ENCODE measurements at places on chromosomes 16 and 17. TPM values are rescaled to one million over a fixed set of nuclear protein-coding genes. Genes with fewer than 3 reads are reported as not detected.

DNA sequence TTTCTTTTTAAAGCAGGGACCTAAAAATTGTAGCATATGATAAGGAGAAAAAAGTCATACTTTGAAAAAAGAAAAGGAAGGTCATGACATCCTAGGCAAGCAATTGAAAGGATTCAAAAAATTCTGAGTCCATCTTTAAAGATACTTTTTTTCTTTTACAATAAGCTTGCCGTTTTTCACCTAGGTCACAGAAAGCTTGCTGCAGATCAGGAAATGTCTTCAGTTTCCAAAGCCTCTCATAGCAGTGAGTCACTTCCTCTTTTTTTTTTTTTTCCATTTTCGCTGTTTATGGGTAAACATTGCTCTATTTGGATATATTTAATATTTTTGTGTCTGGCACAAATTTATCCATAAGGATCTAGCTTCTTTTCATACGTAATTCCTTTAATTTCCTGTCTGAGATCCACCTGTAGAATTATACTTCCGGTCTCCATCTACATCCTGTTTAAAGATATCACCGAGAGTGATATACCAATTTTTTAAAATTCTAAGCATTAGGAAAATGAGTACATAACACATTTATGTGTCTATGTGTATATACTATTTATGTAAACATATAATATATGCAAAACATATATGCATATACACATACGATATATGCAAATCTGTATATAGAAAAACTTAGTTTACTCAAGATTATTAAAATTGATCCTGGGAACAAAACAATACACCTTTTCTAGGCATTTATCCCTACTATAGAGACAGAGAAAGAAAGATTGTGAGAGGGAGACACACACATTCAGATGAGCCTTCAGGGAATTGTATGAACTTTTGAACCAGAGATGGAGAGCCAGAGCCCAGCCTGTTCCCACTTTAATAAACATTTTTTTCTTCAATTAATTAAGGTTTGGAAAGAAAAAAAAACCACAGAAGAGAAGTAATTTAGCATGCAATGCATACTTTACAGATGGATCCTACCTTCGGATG lies 134.4 kb downstream of the SKAP1 start:
- DNase-seq: no peak

- no peak for DNase-seq
These were observed 2.9 kb downstream of the SRL start for GRCh38 chr16:4239020-4239419.

DNA sequence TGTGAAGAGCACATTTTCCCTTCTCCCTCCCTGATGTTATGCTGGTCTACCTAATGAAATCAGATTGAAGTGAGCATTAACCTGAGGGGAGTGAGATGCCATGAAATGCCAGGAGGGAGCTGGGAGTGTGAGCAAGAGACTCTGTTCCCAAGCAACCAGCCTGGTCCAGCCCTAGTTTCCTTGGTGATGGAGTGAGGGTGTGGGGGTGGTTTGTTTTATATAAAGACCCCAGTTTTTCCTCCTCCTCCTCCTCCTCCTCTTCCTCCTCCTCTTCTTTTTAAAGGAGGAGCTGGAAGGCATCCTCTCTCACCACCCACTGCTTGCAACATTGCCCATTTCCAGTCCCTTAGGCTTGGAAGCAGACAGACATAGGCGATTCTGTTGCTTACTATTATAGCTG lies 97.1 kb downstream of the DNAH3 start:
- DNase-seq: no peak

DNA sequence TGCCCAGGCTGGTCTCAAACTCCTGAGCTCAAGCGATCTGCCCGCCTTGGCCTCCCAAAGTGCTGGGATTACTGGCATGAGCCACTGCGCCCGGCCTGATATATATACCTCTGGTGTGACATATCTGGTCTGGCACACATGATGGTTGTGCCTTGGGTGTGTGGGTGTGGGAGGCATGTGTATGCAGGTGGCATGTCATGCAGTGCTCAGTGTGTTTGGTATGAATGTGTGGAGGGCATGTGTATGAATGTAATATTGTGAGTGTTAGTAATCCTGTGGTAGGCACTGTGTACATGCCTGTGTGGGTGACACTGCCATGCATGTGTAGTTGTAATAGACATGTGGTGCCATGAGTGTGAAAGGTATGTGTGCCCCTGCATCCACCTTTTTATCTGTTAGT lies 179.3 kb upstream of the GOT2 start:
- no peak for DNase-seq

The RGS11 gene
- total RNA-seq: 2.2 TPM

DNA sequence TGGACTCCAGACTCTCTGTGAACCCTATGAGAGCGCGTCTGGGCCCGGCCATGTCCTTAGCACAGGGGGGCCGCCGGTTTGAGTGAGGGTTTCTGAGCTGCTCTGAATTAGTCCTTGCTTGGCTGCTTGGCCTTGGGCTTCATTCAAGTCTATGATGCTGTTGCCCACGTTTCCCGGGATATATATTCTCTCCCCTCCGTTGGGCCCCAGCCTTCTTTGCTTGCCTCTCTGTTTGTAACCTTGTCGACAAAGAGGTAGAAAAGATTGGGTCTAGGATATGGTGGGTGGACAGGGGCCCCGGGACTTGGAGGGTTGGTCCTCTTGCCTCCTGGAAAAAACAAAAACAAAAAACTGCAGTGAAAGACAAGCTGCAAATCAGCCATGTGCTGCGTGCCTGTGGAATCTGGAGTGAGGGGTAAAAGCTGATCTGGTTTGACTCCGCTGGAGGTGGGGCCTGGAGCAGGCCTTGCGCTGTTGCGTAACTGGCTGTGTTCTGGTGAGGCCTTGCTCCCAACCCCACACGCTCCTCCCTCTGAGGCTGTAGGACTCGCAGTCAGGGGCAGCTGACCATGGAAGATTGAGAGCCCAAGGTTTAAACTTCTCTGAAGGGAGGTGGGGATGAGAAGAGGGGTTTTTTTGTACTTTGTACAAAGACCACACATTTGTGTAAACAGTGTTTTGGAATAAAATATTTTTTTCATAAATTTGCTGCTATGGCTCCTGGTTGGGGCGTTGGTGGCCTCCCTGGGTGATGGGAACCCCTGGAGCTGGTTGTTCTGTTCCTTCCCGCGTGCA lies 23.1 kb downstream of the STAT5A start:
- peak; percentile 94 for DNase-seq

GRCh38 chr16:84774810-84775209 lies 45.0 kb upstream of the CRISPLD2 start:
- DNase-seq: peak; percentile 83

GRCh38 chr17:40490289-40490853 lies 11.1 kb downstream of the TNS4 start:
- peak; percentile 22 for DNase-seq

The MFAP4 gene
- 18.6 TPM for total RNA-seq

The BCKDK gene
- 43.3 TPM for total RNA-seq

DNA sequence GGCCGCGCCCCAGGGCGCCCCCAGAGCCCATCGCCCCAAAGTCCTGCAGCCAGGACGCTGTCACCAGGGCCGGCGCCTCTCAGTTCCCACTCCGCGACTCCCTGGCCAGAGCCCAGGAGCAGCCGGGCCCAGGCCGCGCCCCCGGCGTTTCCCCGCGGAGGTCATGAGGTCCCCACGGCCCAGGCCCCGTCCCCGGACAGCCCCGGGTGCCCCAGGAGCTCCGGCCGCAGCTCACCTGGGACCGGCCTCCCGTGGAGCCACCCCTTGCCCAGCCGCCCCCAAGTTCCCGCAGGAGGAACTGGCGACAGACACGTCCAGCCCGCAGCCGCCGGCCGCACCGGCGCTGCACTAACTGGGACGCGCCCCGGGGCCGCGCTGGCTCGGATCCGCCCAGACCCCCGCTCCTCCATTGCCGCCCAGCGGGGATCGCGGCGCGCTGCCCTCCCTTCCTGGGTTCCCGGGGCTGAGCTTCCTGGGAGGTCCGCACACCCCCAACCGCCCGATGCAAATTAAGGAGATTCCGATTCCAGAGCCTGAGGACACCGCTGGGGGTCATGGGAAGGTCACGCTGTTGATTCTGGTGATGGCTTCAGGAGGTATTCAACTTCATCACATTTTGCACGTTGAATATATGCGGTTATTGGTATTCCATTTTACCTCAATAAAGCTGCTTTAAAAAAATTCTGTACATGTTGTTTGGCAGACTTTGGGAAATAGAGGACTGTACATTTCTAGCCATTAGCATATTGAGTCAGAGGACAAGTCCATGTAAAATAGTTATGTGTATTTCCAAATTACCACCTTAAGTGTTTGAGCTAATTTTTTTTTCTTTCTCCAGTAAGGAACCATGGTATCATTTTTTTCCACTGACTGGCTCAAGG lies 9.9 kb downstream of the AHSP start:
- DNase-seq: no peak

- no peak for DNase-seq
These were observed 18.7 kb downstream of the KRT9 start for GRCh38 chr17:41553176-41553575.

The FAM83G gene
- 17.2 TPM for total RNA-seq

The HES7 gene
- not detected for total RNA-seq

- no peak for DNase-seq
These were observed 217.1 kb downstream of the HS3ST3A1 start for GRCh38 chr17:13384626-13385025.

- DNase-seq: no peak
These were observed 49.1 kb downstream of the RAB11FIP3 start for GRCh38 chr16:474420-475122.

DNA sequence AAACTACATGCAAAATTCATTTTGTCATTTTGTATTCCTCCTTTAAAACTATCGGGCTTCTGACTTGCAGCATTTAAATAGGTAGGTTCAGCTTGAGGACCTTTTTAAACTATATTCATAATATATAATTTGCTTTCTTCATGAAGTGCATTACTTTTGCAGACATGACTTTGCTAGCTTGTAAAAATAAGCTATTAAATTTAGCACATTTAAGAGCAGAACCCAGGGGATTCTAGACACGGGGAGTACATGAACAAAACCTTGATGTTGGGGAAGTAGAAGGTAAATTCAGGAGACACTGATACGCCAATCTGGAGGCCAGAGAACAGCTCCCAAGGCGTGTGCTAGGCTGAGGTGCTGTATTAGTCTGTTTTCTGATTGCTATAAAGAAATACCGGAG lies 32.3 kb upstream of the NUDT7 start:
- no peak for DNase-seq

- no peak for DNase-seq
These were observed 21.0 kb upstream of the HERPUD1 start for GRCh38 chr16:56910654-56911539.

- no peak for DNase-seq
These were observed 4.9 kb downstream of the TNRC6C start for GRCh38 chr17:77963441-77963840.

Data from gastrocnemius medialis (tissue), 4 donors.